Activated CD4-positive, alpha-beta T cell treated with anti-CD3 and anti-CD28 coated beads for 36 hours (primary cell): ENCODE measurements at places on chromosomes 11 and 22.

- DNase-seq, result no peak
These were observed 72.1 kb downstream of the C22orf31 start for GRCh38 chr22:28989484-28989883.

DNA sequence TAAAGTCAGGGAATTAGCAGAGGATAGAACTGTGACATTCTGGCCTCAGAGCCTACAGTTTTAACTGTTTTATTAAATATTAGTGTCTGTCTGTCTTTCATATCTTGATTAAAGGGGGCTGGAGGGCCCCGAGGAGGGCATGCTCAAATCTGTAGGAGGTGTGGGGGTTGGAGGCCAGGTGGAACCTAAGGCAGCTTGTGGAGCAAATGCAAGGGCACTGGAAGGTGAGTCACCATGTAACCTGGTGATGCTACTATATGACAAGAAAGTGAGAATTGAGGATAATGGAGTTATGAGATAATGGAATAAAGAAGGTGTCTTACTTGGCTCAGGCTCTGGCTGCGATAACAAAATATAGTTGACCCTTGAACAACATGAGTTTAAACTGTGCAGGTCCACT lies 27.3 kb upstream of the TMEM86A start:
- DNase-seq, result peak; percentile 44

DNA sequence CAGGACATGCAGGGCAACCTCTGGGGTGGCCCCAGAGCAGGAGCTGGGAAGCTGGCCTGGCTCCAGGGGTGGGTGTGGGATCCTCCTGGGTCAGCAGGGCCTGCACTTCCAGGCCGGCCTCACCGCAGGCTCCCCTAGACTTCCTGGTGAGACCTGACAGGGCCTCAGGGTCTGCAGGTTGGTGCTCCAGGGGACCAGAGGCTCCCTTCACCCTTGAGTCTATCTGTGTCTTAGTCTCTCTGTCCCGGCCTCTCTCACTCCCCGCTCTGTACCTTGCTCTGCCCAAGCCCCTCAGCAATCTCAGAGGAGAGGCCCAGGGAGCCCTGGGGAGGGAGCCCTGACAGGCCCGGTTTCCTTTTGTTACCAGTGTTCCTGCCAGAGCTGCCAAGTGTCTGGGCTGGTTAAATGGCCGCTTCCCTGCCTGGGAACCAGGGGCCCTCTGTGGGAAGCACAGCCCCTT lies 13.9 kb downstream of the CD82 start:
- DNase-seq, result no peak

DNA sequence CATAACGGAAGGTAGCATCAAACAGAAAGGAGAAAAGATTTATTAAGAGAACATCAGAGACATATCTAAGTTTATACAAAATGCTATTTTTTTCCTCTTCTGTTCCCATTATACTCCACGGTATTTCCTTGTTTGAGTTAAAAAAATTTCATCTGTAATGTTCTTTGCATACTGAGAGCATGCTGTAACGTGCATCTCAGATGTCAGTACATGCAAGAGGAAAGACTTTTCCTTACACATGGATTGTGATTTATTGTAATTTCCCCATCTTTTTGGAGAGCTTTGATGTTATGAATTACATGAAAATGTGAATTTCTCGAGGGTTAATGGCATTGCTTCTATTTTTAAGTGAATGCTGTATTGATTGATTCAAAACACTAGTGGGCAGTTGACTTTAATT lies 1164.0 kb downstream of the LRRC4C start:
- no peak for DNase-seq

DNA sequence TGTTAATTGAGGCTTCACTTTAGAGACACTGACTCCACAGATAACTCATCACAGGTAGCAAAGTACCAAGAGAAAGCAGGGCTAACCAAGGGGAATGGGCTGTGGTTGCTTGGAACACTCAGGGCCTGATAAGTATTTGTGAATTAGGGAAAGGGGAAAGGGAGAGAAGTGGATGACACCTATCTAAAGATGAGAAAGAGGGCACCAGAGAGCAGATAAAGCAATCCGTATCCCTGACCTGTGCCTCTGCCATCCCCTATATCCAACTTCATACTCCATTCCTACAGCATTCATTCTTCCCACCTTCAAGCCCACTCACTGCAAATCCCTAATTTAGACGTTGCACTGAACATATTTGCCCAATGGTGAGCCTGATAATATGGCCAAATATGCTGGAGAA lies 43.0 kb upstream of the API5 start:
- DNase-seq, result no peak

- no peak for DNase-seq
These were observed 35.0 kb upstream of the SPON1 start for GRCh38 chr11:13927481-13927880.

GRCh38 chr11:100961633-100962032 lies 168.0 kb downstream of the PGR start:
- no peak for DNase-seq

DNA sequence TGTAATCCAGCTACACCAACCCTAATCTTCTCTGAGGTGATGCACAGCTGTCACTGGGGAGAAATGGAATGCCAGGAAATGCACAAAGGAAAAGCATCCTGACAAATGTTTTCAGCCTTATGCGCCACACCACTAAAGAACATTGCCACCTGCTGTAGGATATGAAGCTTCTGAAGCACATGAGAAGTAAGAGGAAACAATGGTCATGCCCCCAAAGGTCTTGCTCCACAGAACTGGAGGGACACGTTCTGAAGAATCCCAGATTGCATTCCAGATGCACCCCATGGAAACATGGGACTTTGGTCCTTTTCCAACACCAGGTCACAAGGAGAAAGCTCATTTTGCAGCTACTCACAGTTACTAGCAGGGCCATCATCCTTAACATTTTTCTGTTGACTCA lies 48.7 kb upstream of the ZBED5 start:
- no peak for DNase-seq

GRCh38 chr11:105923252-105923651 lies 98.8 kb downstream of the MSANTD4 start:
- no peak for DNase-seq

DNA sequence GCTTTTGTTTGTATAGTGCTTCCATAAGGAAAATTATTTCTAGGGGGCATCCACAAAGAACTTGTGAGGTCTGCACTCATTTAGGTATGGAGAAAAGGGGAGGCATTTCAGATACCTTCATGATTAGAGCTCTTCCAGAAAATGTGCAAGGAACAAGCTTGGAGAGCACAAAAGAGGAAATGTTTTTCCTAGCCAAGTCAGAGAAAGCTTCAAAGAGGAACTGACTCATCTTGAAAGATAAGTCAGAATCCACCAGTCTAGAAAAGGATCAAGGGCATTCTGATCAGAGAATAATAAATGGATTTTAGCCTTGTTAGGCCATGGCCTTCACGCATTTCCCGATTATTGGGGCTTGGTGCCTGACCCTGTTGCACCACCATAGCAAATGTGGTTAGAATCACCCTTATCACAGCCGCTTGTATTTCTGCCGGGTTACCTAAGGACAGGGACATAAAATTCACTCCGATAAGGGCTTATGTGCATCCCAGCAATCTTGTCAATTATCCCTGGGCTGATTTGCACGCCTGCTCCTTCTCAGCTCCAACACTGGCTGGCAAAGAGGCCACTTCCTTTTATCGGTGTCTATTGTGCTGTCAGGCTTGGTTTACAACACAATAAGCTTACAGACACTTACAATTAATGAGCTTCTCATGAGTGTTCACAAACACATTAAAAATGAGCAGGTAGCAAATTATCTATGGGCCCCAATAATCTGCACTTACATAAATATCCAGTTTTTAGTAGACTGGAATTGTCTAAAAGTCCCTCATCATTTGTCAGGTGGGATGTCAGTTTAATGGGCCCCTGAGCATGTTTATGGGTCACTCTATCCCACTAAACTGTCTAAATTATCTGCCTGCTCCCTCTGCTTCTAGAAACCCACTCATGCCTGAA lies 613.5 kb downstream of the SOX6 start:
- no peak for DNase-seq

GRCh38 chr11:112719736-112720525 lies 241.3 kb upstream of the NCAM1 start:
- DNase-seq, result no peak

- no peak for DNase-seq
These were observed 21.3 kb downstream of the ST14 start for GRCh38 chr11:130180896-130181294.

DNA sequence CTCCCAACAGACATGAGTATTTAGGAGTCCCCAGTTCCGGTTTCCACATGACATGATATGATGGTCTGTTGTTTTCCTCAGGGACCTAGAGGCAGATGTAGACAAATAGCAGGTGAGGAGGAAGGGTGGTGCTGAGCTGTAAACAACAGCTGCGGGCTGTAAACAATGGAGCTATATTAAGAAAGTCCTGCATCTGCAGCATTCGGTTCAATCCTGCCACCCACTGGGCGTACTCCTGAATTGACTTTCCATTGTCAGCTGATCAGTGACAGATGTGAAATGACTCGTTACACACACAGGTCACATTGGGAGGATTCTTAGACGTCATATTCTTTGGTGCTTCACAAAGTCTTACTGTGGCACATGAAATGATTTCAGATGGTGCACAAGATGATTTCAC lies 26.8 kb upstream of the RAG1 start:
- DNase-seq, result peak; percentile 65
